ENCODE measurements at places on chromosomes 12 and 14.

GRCh38 chr12:67040861-67041137, 228.4 kb upstream of the CAND1 start:
- no peak for DNase-seq

- no peak for DNase-seq
These were observed 49.6 kb downstream of the ST8SIA1 start for GRCh38 chr12:22284871-22285270.

GRCh38 chr14:68293404-68293803, 473.8 kb downstream of the RAD51B start:
- peak; percentile 40 for DNase-seq

- DNase-seq, result no peak
These were observed 17.3 kb downstream of the SLC15A5 start for GRCh38 chr12:16260206-16260605.

DNA sequence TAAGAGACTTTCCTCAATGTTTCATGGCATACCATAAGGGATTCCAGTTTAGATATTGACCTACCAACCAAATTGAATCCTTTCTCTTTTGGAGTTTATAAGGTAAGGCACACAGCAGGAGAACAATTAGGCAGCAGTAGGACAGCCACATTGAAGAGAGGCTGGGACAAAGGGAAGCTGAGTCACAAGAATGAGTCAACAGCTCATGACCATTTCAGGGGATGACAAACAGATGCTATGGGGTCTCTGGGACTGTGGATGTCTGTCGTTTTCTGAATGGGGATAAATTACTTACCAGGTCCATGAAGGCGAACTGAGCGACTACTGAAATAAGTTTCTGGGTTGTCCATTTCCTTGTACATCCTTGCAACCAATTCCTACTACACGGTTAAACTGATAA, 48.6 kb upstream of the E2F7 start:
- peak; percentile 61 for DNase-seq

GRCh38 chr14:21449899-21450216, 6.1 kb downstream of the CHD8 start:
- DNase-seq, result no peak

DNA sequence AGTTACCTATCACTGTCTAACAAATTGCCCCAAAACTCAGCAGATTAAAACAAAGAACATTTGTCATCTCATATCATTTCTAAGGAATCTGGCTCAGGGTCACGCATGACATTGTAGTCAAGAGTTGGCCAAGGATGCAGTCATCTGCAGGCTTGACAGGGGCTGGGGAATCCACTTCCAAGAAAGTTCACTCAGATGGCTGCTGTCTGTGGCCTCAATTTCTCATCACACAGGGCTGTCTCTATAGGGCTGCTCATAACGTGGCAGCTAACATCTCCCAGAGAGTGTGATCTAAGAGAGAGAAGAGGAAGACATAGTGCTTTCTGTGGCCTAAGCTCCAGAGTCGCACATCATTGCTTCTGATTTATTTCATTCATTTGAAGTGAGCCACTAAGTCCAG, 17.0 kb upstream of the IL22 start:
- no peak for DNase-seq

Measured in dermis blood vessel endothelial cell (primary cell).